ENCODE measurements at places on chromosomes 12 and 14.

DNA sequence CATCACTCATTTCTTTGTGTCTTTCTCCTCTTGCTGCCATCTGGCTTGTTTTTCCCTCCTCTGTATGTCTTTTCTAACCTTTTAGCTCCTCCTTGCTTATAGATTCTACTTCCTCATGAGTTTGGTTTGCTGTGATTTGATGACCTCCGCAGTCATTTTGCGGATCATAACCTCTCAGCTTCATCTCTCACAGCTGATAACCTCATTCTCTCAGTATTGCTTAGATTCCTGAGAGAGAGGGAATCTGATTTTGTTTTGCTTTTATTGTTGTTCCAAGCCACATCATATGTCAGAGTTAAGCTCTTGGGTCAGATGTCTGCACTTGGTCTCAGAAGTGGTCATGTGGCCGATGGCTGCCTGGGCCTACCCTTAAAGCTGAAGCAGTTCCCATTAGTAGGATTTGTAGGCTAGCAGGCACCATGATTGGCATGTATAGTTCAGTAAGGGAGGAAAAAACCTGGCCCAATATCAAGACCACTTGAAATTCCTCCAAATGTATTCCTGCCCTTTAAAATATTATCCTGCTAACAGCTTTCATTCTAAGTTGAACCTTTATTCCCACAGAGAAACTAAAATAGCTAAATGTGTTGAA, 13.5 kb downstream of the ZNF664 start:
- no peak for DNase-seq

DNA sequence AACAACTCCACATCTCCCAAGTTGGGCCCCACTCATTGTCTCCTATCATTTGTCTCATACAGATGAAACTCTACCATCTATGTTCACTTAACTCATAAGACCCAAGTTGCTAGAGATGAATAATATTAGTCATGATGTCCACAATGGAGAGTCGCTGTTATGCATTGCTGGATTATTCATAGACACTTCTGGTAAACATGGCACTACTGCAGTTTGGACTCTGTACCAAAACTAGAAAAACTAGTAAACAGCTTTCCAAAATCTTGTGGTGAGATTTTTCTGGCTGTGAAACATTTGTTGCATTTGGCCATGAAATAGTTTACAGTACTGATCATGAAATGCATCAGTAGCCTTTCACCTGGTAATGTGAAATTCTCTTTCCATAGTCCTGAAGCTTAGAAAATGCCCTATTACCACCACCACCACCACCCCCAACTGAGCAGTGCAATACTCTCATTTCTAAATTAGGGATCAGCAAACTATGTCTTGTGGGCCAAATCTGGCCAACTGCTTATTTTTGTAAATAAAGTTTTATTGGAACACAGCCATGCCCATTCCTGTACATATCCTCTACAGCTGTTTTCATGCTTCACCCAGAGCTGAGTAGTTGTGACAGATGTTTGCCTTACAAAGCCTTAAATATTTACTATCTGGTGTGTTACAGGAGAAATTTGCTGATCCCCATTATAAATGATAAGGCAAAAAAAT, 236.5 kb downstream of the DPF3 start:
- no peak for DNase-seq

GRCh38 chr12:56800221-56800620, 37.1 kb downstream of the HSD17B6 start:
- no peak for DNase-seq

- DNase-seq, result no peak
Measured at GRCh38 chr12:97940629-97941028, 478.0 kb downstream of the RMST start.

- no peak for DNase-seq
Measured at GRCh38 chr14:68633131-68633991, 159.5 kb downstream of the ZFP36L1 start.

DNA sequence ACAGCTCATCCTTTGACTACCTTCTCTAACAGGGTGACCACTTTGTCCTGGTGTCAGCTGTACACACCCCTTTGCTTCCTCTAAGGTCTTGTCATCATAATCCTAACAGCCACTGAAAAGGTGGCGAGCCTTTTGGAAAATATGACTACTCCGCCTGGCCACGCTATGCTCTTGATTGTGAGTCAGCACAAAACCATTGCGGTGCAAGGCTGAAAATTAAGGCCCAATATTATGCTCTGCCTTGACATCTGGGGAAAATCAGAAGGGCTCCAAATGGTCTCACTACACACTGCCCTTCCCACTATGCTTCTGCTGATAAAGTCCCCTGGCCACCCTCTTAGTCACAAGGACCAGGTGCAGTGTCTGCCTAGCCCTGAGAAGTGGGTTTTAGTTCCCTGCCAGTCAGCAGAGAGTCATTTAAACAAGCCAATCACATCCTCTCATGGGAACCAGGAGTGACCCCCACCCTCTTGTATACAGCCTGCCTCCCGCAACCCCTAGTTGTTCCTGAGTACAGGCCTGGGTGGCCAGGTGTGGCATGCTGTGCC, 34.3 kb downstream of the FGD6 start:
- DNase-seq, result no peak

- no peak for DNase-seq
Measured at GRCh38 chr12:94942663-94943062, 60.8 kb downstream of the NDUFA12 start.

- DNase-seq, result no peak
Measured at GRCh38 chr12:104547235-104547634, 90.5 kb downstream of the CHST11 start.

DNA sequence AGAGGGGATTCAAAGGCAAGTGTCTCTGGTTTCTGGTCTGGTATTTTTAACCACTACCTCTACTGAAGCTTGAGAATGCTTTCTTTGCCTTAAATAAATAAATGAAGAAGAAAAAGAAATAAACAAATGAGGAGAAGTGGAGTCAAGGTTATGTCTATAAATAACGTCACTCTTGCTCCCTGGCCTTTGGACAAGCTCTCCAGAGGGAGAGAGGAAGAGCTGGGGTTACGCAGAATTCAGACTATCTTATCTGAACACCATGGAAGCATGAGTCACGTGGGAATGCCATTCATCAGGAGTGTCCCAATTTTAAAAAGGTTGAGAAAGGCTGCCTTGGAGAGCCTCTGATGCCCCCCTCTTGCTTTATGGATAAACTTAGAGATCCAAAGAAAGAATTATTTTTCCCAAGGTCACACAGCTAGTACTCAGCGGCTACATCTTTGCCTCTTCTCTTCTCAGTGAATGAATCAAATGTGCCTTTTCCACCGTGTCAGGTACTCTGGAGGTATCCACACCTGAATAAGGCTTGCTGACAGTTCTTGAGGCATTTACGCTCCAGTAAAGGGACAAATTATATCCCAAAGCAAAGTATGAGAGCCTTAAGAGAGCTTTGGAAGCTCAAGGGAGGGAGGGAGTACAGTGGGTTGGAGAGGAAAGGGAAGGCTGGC, 12.9 kb upstream of the MSI1 start:
- no peak for DNase-seq

GRCh38 chr12:107431942-107432341, 253.7 kb upstream of the PWP1 start:
- DNase-seq, result no peak

- DNase-seq, result no peak
Measured at GRCh38 chr12:129762436-129762835, 141.4 kb downstream of the TMEM132D start.

DNA sequence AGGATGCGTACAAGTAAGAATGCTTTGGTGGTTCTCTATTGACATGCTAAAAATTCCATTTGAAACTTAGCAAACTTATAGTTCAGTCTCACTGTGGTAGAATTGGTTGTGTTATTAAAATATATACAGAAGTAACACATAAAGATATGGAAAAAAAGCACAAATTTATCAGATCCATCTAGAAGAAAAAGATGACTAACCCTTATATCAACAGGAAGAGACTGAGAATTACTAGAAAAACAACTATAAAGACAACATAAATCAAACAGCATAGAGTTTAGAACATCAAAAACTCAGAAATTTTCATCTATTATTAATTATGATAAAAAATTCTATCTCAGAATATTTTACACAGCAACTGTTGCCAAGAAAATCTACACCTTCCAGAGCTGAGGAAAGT, 491.0 kb downstream of the ETNK1 start:
- no peak for DNase-seq

- peak; percentile 68 for DNase-seq
Measured at GRCh38 chr14:32941668-32942065, 3.0 kb downstream of the NPAS3 start.

DNA sequence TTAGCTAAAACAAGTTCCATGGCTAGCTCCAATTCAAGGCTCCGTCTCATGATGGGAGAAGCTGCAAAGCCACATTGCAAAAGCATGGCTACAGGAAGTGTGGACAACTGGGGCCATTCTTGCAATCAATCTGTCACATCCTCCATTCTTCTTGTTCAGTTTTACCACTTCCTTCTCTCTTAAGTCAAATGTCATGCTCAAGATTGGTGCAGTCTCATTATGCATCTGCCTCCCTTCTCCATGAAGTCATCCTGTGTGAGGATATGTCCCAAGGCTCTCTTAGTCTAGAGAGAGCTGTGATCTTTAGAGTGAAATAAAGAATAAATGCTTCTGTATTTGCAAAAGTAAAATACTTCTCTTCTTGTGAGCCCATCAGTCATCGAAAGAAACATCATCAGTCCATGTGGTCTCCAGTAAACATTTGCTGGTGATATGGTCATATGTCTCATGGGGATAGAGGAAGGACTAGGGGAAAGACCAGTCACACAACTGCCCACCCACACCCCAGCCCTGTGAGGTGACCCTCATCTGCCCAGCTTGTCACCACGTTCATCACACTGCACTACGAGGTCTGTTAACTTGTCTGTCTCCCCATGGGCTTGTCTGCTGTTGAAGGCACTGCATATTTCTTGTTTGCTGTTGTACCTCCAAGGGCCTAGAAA, 303.0 kb downstream of the NUAK1 start:
- DNase-seq, result no peak

- no peak for DNase-seq
Measured at GRCh38 chr12:96170328-96170727, 23.8 kb upstream of the ELK3 start.

DNA sequence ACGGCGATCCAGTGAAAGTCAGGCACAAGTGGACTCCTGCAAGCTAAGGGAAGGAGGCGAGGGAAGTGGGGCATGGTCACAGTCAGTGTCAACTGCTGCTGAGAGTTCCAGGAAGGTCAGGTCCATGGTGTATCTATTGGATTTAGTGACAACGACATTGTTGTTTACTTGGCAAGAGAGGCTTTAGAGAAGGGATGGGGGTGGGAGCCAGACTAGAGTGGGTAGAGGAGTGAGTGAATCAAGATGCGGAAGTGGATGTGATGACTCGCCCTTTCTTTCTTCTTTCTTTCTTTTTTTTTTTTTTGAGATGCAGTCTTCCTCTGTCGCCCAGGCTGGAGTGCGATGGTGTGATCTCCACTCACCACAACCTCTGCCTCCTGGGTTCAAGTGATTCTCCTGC, 12.5 kb downstream of the P2RX7 start:
- no peak for DNase-seq

DNA sequence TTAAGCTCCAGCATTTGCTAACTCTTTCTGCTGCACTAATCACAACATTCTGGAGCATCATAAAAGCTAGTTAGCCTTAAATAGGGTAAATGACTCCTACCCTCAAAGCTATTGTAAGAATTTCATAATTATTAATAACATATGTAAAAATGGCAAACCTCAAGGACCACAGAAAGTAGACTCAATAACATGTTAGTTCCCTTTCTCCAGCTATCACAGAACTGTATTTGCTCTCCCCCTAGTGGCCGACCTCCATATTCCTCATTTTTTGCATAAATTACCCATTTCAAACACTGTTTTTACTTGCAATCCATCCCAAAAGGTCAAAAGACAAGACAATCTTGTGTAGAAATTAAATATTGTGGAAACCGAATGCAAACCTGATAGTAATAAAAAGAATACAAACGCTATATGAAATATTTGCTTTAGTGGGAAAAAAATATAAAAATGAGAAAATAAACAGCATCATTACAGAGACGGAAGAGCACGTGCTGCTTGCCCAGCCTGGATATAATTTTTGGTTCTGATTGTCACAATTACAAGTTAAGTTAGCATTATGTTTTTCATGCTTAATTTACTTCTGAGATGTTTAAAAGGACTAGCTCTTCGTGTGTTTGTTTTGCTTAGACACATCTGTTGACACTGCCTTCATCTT, 97.9 kb downstream of the RERGL start:
- peak; percentile 2 for DNase-seq

DNA sequence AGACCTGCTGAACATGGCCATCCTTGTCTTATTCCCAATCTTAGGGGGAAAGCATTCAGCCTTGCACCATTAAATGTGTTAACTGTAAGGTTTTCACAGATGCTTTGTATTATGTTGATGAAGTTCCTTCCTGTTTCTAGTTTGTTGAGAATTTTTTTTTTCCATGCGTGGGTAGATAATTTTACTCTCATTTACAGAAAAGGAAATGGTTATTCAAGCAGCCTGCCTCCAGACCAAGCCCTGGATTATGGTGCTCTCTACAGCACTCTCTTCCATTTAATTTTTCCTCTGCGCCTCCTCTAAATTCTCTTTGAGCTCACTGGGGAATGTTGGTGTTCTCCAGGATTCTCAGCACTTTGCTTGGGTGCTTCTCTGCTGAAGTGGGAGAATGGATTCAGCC, 179.3 kb upstream of the PZP start:
- DNase-seq, result no peak

DNA sequence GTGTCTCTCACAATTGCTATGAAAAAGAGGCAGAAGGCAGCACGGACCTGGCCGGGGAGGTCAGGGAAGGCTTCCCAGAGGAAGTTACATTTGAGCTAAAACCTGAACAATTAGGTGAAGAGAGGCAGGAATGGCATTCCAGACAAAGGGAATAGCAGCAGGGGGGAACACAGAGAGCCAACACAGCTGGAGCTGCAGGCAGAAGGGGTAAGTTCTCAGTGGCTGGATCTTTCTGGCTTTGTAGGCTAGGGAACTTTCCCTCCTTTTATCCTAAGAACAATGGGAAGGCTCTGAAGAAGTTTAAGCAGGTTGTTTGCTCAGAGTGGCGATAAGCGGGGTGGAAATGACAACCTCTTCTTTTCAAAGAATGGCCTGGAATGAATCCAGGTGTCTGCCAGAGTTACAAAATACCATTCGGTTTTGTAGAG, 100.0 kb downstream of the PRIMA1 start:
- DNase-seq, result no peak

DNA sequence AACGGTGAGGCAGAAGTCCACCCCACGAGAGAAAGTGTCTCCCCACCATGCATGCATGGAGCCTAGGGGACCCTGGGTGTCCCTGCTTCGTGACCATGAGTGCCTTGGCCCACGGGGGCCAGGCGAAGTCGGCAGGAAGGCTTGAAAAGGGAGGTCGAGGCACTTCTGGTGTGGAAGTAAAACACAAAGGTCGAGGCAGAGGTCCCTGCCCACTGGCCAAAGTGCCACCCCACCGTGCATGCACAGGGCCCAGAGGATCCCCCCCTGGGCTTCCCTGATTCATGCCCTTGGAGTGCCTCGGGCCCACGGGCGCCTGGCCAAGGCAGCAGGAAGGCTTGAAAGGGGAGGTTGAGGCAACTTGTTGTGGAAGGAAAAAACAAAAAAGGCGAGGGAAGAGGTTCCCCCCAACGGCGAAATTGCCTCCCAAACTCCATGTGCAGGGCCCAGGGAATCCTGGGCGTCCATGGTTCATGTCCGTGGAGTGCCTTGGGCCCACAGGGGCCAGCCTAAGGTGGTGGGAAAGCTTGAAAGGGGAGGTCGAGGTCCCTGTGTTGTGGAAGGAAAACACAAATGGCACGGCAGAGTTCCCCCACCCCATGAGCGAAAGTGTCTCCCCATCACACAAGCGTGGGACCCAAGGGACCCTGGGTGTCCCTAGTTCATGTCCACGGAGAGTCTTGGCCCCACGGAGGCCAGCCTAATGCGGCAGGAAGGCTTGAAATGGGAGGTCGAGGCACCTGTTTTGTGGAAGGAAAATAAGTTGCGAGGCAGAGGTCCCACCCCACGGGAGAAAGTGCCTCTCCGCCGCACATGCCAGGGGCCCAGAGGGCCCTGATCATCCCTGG, 372.1 kb downstream of the ALG10 start:
- DNase-seq, result no peak
